Inflammatory macrophage (primary cell): ENCODE measurements at places on chromosomes 13 and 19.

GRCh38 chr19:40284501-40285352, at the start of gene AKT2:
Gene AKT2, minus strand, starts transcription at chr19:40285345. Its CDS starts 20,078 bp downstream, at chr19:40265267.
- peak; percentile 2 for DNase-seq

GRCh38 chr13:39385154-39385553, 217.8 kb downstream of the LHFPL6 start:
- no peak for DNase-seq

GRCh38 chr19:48493718-48494401, 17.8 kb downstream of the LMTK3 start:
- no peak for DNase-seq

DNA sequence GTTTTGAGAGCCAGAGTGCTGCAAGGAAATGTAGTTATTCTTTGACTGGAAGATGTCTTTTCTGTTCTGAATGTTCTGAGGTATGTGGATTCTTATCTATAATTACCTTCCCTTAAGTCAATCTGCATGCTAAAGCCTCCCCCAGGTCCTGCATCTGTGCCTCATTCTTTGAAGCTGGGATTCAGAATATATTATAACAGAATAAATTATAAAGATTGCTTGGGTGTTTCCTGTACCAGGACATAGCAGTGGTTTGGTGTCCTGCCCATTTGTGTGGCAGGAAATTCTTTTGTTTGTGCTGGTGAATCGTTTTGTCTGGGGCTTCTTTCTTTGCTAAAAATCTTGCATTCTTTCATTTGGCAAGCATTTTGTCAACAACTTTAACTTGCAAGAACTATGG, 60.2 kb downstream of the ITGBL1 start:
- no peak for DNase-seq

GRCh38 chr13:30832845-30833332, 73.2 kb upstream of the MEDAG start:
- no peak for DNase-seq

- DNase-seq: no peak
Measured at GRCh38 chr13:113581871-113582270, 2.7 kb upstream of the TFDP1 start.
